ENCODE measurements at places on chromosomes 11 and 22.

DNA sequence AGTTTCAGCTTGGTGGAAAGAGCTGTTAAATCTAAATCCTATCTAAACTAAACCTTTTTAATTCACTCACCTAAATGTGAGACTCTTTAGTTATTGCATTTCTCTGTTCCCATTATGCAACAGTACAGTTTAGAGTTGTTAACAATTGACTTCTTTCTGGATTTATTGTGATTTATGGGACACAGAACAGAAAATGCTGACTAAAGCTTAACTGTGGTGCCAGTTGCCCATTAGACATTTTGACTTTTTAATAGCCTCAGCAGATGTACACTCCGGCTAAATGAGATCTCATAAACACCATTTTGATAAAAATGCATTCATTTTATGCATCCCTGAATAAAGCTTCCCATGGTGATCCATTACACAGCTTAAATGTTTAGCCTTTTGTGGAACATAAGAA, 356.6 kb downstream of the CASP12 start:
- H3K4me3 ChIP-seq: no peak overlapping the region
- H3K27me3 ChIP-seq: no peaks in the 10 kb centered on the region
- H3K36me3 ChIP-seq: no peaks in the 10 kb centered on the region
- no peak overlapping the region for H3K27ac ChIP-seq
- no peaks in the 10 kb centered on the region for H3K4me1 ChIP-seq
- no peak for DNase-seq

- no peaks in the 10 kb centered on the region for H3K36me3 ChIP-seq
- DNase-seq: no peak
- H3K4me1 ChIP-seq: no peaks in the 10 kb centered on the region
- H3K4me3 ChIP-seq: no peak overlapping the region
- H3K27ac ChIP-seq: no peak overlapping the region
- H3K27me3 ChIP-seq: no peaks in the 10 kb centered on the region
Observed at GRCh38 chr11:116073854-116074837, 569.9 kb upstream of the CADM1 start.

DNA sequence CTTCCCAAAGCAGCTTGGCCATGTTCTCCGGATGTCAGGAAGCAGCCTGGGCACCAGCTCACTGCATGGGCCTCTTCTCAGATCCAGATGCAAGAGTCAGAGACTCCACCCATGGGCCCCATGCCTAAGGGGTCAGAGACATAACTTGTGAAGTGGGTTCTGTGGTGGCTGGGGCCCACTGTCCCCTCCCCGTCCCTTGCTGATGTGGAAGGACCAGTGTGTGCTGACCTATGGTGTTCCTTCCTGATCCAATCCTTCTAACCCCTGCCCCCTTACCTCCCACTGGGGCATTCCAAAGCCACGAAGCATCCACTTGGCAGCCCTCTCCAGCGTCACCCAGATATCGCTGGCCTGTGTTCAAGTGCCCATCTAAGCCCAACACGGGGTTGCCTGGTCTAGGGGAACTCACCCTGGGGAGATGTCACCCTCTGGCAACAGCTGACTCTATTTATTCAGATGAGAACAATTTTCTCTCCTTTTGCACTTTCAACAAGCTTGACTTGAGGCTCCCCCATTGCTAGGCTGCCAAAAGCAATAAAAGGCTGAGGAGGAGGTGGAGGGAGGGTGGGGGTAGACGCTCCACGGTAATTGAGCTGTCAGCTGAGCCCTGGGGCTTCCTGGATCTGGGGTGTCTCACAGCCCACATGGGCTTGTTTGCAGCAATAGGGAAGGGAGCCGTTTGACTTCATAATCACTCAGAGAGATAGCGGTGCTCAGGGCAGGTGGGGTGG, 158.5 kb downstream of the ADAMTS15 start:
- H3K27me3 ChIP-seq: no peaks in the 10 kb centered on the region

DNA sequence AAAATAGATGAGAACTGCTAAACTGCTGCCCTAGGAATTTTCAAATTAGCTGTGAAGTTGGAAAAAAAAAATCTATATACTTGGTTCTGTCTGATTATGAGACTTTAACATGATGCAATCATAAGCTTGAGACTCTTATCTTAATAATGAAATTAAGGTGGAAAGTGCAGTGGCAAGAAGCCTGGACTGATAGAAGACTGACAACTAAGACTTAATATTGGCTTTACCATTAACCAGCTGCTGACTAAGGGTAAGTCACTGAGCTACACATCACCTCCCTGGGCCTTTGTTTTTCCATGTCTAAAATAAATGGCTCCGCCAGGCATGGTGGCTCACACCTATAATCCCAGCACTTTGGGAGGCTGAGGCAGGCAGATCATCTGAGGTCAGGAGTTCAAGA, 56.9 kb downstream of the SLC35F2 start:
- H3K4me3 ChIP-seq: no peak overlapping the region
- no peak for DNase-seq
- no peak overlapping the region for H3K27ac ChIP-seq
- no peaks in the 10 kb centered on the region for H3K27me3 ChIP-seq
- H3K4me1 ChIP-seq: no peaks in the 10 kb centered on the region

- H3K4me3 ChIP-seq: no peak overlapping the region
- no peaks in the 10 kb centered on the region for H3K27me3 ChIP-seq
- H3K36me3 ChIP-seq: no peaks in the 10 kb centered on the region
- no peak for DNase-seq
Observed at GRCh38 chr11:67384851-67385366, 6.9 kb upstream of the RAD9A start.

- no peak overlapping the region for H3K4me3 ChIP-seq
- no peak for DNase-seq
- no peaks in the 10 kb centered on the region for H3K27me3 ChIP-seq
- no peak overlapping the region for H3K27ac ChIP-seq
Observed at GRCh38 chr11:68813773-68814172, 27.9 kb downstream of the CPT1A start.

DNA sequence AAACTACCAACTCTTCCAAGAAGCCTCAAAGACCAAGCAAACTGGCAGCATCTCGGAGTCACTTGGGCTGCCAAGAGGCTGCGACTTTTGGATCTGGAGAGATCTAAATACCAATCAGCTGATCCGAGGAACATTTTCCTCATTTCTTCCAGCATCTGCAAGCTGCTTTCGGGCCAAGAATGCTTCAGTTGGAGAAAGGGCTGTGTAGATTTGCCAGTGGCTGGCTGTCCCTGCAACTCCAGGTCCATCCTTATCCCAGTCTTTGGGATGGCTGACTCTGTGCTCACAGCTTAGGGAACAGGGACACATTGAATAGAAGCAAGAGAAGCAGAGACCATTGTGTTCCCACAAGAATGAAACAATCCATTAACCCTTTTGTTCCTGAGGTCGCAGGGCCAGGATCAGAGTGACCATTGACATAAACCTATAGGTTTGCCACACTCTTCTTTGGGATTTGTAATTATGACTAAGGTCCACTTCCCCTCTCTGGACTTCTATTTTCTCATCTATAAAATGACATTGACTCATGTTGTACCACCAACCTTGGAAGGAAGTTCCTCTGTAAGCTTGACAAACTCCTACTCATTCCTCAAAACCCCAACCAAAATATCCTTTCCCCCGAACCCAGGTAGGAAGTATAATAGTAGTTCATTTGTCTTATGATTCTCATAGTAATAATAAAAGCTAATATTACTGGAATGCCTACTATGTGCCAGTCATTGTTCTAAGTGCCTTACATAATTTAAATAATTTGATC, 340.8 kb downstream of the MN1 start:
- no peaks in the 10 kb centered on the region for H3K27me3 ChIP-seq
- H3K4me1 ChIP-seq: peaks cover 6% of the 10 kb centered on the region
- H3K27ac ChIP-seq: no peak overlapping the region
- no peak for DNase-seq

DNA sequence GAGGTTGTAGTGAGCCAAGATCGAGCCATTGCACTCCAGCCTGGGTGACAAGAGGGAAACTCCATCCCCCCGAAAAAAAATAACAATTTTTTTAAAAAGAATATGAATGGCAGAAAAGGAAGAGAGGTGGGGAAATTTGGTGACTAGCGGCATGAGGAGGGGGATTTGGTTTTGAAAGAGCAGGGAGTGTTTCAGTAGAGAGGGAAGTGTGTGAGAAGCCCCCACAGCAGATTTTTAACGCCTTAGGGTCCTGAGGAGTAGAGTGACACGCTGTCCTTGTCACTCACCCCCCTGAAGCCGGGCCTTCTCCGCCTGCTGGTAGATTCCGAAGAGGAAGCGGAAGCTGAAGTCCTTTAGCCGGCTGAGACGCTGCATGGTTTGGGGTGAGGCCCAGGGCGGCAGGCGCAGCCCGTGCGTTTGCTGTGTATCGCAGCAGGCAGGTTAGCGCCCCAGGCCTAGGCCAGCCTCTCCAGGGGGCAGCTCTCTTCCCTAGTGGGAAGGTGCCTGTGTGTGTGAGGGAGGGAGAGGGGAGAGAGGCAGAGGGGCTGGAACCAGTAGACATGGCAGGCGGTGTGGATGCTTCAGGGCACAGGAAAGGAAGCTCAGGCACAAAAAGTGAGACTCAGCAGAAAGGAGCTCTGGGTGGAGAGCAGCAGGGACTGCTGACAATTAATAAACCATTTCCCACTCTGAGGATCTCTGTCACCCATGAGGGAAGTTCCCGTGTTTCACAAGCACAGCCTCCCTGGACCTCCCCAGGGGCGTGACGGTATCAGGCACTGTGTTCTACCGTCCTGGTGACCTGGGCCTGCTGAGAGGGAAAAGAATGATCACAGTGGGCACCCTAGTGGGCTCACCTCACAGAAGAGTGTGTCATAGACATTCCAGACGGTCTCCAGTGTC, 3.9 kb downstream of the ACP2 start:
- H3K4me3 ChIP-seq: no peak overlapping the region
- H3K27ac ChIP-seq: no peak overlapping the region
- H3K27me3 ChIP-seq: no peaks in the 10 kb centered on the region
- H3K36me3 ChIP-seq: peaks cover 26% of the 10 kb centered on the region
- H3K4me1 ChIP-seq: no peaks in the 10 kb centered on the region
- DNase-seq: no peak

GRCh38 chr11:28011813-28012212, 96.1 kb downstream of the KIF18A start:
- H3K4me3 ChIP-seq: no peak overlapping the region
- H3K4me1 ChIP-seq: no peaks in the 10 kb centered on the region
- no peaks in the 10 kb centered on the region for H3K27me3 ChIP-seq
- no peaks in the 10 kb centered on the region for H3K36me3 ChIP-seq
- H3K27ac ChIP-seq: no peak overlapping the region

GRCh38 chr11:130581646-130582045, 133.2 kb downstream of the ADAMTS15 start:
- no peaks in the 10 kb centered on the region for H3K36me3 ChIP-seq
- no peak for DNase-seq
- H3K4me3 ChIP-seq: no peak overlapping the region

- no peak overlapping the region for H3K27ac ChIP-seq
- H3K36me3 ChIP-seq: no peaks in the 10 kb centered on the region
- no peaks in the 10 kb centered on the region for H3K4me1 ChIP-seq
- H3K27me3 ChIP-seq: no peaks in the 10 kb centered on the region
Observed at GRCh38 chr11:35126000-35126878, 12.7 kb upstream of the CD44 start.

GRCh38 chr22:36308880-36309279, 55.9 kb downstream of the APOL1 start:
- H3K27me3 ChIP-seq: no peaks in the 10 kb centered on the region
- H3K27ac ChIP-seq: no peak overlapping the region
- no peak overlapping the region for H3K4me3 ChIP-seq
- no peak for DNase-seq

- no peaks in the 10 kb centered on the region for H3K27me3 ChIP-seq
- no peaks in the 10 kb centered on the region for H3K4me1 ChIP-seq
- no peaks in the 10 kb centered on the region for H3K36me3 ChIP-seq
- no peak overlapping the region for H3K4me3 ChIP-seq
- DNase-seq: no peak
Observed at GRCh38 chr22:48702573-48703264, 1125.0 kb downstream of the BRD1 start.

Measured in iPS DF 6.9 (cell line).